ENCODE measurements at places on chromosomes 5 and 9.

DNA sequence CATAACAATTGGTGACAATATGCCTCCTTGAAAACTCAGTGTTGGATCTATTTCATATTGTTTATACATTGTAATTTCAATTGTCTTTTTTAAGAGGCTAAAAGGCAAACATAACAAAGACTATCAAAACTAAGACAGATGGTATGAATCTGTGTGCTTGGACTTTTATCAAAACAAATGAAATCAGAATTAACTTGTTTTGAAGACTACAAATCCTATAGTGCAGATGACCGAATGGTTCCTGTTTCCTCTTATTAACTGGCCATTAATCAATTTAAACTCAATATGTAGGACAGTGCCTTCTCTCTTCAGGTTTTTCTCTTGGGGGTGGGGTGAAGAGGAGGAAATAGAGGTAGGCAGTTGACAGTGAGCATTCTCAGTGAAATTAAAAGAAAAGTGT, 366.9 kb upstream of the GRAMD2B start:
- DNase-seq: no peak

- no peak for DNase-seq
These were observed 10.0 kb downstream of the CMBL start for GRCh38 chr5:10297646-10298204.

DNA sequence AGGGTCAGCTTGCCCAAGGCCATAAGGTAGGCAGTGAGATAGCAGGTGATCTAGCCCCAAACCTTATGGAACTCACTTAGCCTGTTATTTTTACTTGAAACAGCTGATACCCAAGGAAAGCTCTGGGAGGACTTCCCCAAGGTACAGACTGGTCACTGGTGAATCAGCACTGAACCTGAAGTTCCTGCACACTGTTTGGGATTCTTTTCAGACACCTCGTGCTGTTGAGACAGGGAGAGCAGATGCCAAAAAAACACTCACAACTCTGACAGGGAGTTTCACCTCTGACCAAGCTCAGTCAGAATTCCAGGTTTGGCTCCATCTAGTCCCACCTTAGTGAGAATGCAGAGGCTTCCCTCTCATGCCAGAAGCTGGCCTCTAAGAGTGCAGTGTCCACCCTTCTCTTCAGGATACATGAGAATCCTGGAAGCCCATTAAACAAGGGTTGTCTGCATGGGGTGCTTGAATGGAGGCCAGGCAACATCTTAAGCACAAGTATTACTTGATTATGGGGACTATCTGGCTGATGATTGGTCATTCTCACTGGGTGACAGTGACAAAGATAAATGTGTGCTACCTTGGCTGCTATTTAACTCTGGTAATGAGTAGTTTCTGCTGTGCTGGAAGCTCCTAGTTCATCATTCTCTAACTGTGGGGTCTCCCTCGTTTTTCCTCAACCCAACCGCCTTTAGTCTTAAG, 122.8 kb upstream of the SLIT3 start:
- no peak for DNase-seq

DNA sequence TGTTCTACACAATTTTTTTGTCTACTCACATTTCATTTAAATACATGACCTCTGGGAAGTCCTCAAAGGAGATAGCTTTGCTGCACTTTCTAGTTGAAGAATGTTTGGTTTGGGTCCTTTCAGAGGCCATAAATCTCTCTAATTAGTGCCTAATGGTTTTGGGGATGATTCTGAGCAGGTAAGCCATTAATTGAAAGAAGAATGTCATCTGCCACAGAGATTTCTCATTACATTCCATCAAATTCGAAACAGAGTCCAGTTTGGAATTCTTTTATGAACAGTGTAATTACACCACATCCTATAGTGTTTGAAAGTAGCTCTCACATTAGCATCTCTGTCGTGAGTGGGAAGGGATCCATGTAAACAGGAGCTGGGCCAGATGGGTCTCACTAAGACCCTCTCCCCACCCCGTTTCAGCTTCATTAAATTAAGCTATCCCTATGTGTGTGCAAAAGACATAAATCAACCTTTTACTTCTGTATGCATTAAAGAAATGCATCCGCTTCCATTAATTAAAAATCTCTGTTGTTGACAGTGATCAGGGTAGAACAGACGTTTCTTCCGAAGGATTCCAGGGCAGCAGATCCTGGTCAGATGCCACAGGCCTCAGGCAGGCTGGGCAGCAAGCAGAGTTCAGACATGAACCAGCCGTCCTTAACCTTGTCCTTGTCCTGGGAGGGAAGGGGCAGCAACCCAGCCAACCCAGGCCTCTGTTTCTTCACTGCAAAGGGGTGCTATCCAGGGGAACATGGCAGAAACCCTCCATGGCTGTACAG, 99.8 kb upstream of the MAP1B start:
- no peak for DNase-seq

DNA sequence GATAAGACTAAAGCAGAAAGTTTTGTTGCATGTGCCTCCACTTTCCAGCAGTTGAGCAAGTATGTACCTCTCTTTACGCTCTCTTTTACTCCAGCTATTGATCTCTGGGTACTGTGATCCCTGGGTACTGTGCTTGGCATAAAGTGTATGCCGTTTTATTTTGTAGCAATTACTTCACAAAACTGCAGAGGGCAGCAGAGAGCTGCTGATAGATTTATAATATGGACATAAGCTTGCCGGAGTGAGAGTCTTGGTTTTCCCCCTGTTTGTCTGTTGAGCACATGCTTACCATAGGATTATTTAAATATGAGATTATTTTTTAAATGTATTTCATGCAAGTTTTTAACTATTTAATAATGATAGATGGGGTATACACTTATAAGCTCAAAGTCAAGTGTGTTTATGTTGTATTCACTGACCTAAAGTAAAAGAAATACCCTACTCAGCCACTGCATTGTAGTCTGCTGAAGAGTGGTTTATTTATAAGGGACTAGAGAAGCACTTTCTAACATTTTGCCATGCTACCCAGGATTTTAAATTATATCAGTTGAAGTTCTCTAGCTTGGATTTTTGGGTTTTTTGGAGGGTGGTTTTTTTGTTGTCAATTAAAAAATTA, 13.0 kb downstream of the TTC1 start:
- DNase-seq: peak; percentile 52

DNA sequence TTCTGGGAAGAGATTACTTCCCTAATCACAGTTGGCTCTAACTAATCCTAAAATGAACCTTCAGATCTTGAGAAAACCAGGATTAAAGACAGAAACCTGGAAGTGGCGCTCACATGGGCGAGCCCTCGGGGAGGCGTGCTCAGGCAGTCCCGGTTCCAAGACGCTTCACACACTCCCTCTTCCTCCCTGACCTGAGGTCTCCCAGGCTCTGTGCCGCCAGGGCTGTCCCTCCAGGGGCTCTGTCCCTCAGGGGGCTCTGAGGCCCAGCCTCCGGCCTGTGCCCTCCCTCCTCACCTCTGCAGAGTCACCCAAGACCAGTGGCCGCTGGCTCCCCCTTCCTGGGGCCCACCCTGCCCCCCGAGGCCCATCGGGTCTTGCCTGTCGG, 10.2 kb downstream of the SLC9A3 start:
- DNase-seq: no peak

- no peak for DNase-seq
These were observed 22.2 kb upstream of the CEP78 start for GRCh38 chr9:78213712-78214111.

Data from activated gamma-delta T cell treated with Interleukin-2 at 50 U/mL for 16 hours (primary cell).